ENCODE measurements at places on chromosomes 16 and 17.

- no peak for DNase-seq
Measured at GRCh38 chr17:2302778-2303203, 794 bp downstream of the SMG6 start.

GRCh38 chr17:75390982-75391381 lies 14.5 kb downstream of the GRB2 start:
- no peak for DNase-seq

- no peak for DNase-seq
Measured at GRCh38 chr16:79402356-79402755, 198.2 kb downstream of the MAF start.

- no peak for DNase-seq
Measured at GRCh38 chr16:49112754-49113153, 168.9 kb downstream of the CBLN1 start.

DNA sequence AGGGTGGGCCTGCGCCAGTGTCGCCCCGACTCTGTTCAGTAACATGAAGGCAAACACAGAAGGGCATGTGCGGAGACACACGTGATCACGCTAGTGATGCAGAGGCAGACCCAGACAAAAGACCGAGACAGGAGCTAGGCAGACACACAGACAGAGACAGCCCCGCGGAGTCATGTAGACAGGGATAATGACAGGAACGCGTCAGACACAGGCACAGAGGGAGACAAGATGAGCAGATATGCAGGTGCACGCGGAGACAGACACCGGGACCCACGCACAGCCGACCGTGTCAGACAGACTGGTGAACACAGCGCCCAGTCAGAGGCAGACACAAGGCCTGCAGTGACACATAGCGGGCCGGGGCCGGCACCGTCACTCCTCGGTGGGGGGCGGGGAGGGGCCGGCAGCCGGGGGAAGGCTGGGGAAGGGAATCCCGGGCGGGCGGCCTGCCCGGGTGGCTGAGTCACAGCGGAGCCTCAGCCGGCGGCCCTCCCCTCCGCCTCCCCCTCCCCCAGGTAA lies 7.4 kb downstream of the KDM6B start:
- DNase-seq = peak; percentile 90

GRCh38 chr17:12928736-12929135 lies 89.1 kb downstream of the ELAC2 start:
- DNase-seq = no peak

- DNase-seq = no peak
Measured at GRCh38 chr17:64413513-64413912, 22.9 kb upstream of the PECAM1 start.

GRCh38 chr17:79919862-79920720 lies 80.9 kb upstream of the CBX4 start:
- no peak for DNase-seq

Measured in CD4-positive, CD25-positive, alpha-beta regulatory T cell (primary cell).